ENCODE measurements at places on chromosomes 3 and 15.

DNA sequence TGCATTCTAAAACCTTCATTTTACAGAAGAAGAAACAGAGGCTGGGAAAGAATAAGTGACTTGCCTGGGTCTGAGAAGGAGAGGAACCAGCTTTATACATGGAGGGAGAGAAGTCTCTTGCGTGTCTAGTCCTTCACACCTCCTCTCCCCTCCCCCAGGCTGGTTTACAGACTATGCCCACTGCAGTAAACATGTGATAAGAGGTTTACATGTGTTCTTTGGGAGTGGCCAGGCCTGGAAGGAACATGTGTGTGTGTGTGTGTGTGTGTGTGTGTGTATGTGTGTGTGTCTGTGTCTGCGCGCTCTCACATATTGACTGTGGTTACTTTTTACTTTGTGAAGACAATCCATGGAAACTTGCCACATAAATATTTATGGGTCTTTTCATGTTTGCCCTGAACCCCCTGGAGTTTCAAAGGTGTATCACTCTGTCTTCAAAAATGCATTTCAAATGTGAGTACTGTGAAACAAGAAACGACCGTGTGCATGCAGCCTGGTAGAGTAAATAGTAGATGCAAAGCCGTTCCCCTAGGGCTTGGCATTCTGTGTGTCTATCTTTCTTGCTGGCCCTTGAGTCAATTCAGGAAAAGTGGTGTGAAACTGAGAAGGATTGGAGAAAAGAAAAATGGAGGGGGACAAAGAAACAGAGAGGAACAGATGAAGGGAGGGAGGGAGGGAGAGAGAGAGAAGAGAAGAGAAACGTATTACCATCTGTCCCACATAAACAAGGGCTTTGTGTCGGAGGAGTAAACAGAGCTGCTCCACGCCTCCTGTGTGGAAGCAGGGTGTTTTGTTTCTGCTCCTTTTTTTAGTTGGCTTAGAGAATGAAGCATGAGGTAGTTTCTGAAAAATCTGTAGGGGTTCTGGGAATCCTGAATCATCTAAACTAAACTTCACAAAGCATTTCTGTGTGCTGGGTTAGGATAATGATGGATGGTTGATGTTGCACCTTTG, 51.7 kb downstream of the CLDN11 start:
- no peak for DNase-seq

DNA sequence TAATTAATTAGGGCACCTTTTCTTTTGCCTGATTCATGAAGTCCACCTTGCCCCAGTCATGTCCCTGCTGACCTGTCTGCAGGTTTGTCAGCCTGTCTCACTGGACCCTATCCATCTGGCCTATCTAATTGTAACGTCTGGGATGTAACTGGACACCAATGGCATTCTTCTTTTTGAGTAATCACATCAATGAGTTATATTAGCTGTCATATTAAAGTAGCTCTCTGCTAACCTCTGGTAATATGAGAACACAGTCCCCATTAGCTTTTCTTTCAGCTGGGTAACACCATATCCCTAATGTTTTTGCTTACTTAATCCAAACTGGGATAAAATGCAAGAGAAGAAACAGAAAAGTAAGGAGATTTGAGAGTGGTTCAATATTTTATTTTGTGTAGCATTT, 166.2 kb upstream of the VEPH1 start:
- no peak for DNase-seq

- peak; percentile 54 for DNase-seq
Observed at GRCh38 chr3:155554777-155555451, 190.0 kb downstream of the PLCH1 start.

GRCh38 chr3:17013571-17013970, 128.8 kb downstream of the PLCL2 start:
- DNase-seq = no peak

GRCh38 chr15:28068930-28069329, 30.2 kb downstream of the OCA2 start:
- no peak for DNase-seq

DNA sequence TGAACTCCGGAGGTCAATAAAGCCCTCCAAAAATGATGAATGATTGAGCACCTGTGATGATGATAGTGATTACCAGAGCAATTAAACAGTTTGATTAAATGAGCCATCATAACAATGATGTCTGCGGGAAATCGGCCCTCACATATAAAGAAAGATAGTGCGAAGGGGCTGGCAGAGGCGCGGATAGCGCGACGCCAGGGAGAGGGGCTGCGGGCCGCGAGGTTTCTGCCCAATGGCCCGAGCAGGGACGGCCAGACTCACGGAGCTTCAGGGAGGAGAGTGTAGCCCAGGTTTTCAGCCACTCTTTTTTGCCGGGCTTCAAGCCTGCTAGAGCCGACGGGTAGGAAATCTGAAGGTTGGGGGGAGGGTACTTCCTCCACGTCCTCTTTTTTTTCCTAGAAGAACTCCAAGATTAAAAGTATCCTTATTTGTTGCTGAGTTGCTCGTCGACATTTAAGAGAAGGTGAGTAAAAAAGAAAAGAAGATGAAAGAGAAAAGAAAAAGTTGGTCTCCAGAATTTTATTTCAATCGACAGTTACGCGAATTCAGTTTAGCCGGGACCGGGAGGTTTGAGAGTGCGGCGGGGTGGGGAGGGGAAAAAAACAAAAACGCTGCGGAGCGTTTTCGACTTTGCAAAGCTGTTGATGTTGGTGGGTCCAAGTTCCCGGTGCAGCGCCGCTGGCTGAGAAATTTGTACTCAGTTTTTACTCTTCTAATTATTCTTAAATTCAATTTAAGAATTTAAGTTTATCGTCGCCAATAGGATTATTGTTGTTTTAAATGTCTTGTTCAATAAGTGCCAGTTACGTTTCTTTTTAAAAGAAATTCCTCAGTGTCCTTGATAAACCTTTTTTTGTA, 2.2 kb upstream of the MEIS2 start:
- no peak for DNase-seq

- no peak for DNase-seq
Observed at GRCh38 chr15:74168711-74169126, 4.8 kb upstream of the ISLR start.

DNA sequence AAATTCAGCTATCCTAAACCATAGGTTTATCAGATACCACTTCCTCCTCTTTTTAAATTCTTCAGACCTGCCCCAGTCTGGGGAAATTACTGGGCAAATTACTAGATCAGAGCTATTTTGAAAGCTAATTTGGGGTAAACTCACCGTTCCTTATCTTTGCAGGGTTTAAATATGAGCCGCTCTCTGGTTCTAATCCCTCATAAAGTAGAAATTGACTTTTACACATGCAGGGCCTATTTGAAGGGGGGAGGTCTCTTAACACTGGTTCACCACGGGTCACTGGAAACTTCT, 11.0 kb upstream of the MEIS2 start:
- DNase-seq = no peak

- no peak for DNase-seq
Observed at GRCh38 chr15:74229686-74230085, 6.4 kb upstream of the CCDC33 start.

- DNase-seq = no peak
Observed at GRCh38 chr15:62828364-62828763, 214.2 kb upstream of the TPM1 start.

- no peak for DNase-seq
Observed at GRCh38 chr15:66724732-66725463, 22.9 kb downstream of the SMAD6 start.

DNA sequence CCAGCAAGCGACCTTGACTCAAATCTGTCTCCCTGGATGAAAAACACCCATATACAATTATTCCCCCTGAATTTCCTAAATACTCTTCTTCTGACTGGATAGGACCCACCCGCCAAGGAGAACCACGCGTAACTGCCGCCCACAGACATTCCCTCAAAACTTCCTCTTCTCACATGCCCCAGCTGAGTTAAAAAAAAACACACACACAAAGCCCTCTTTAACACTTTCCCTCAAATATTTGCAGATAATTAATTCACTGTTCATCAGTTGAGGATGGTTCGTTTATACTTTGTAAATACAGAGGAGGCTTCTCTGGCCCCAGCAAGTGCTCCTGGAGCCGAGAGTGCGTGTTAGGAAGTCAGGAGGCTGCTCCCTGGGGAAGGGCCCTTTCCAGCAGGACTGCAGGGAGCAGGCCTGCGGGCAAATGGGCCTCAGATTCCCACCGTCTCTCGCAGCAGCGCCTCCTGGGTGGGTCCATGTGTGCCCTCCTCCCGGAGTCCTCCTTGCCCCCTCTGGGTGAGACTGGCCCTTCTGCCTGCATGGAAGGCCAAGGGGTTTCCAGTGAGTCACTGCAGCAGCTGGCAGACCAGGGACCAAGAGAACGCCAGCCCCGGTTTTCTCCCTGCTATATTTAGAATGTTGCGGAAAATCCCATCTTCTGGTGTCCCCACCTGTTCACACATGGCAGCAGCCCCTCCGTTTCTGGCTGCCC, 46.8 kb downstream of the MGLL start:
- DNase-seq = no peak

DNA sequence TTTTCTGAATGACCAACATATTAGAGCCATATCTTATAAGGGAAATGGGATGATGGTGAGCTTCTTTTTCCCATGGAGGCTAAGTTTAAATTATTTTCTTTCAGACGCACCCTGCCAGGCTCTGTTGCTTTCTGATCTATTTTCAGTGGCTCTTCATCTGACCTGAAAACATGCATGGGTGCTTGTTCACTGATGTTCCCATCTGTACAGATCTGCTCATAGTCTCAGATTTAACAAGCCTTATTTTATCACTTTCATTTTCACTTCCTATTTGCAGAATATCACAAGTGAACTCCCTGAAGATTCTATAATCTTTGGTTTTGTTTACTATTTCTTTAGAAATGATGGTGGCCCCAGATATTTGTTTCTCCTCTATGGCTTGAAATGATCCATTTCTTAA, 31.1 kb upstream of the SUCLG2 start:
- DNase-seq = no peak

DNA sequence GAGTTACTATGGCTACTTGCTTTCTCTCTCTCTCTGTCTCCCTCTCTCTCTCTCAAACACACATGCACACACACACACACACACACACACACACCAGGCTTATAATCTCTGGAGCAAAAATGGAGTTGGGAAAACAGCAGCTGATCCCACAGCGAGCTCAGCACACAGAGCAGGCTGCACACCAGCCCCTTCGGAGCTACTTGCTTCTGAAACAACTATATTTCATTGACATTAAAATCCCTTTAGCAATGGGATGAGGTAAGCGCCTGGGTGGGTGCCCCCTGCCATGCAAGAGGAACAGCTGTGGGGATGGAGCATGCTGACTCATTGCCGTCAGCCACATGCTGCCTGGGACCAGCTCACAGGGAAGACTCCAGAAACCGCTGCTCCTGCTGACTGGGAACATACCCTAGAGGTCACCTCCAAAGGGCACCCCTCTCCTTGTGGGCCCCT, 45.7 kb downstream of the B3GNT5 start:
- DNase-seq = no peak

DNA sequence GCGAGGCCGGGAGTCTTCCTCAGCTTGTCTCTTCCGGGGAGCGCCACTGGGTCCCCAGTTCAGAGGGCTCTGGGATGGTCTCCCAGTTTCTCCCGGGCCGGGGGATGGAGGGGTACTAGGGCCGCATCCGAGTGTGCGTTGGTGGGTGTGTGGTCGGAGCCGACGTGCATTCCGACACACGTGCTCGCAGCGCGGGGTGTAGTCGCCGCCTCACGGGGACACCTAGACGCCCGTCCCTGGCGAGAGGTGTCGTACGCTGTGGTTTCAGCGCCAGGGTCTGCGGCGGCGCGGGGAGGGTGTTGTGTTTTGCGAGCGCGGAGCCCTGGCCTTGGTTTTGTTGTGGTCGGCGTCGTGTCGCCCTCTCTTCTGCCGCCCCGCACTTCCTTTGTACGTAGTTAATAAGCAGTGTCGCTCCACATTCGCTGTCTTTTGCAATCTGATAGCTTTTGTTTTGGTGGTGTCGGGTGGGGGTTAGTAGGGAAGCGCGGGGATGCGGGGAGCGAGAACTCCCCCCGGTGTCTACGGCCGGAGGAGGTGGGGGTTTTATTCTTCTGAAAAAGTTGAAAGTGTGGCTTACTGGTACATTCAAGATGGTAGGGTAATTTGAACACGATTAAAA, 2.2 kb downstream of the IGF1R start:
- no peak for DNase-seq

DNA sequence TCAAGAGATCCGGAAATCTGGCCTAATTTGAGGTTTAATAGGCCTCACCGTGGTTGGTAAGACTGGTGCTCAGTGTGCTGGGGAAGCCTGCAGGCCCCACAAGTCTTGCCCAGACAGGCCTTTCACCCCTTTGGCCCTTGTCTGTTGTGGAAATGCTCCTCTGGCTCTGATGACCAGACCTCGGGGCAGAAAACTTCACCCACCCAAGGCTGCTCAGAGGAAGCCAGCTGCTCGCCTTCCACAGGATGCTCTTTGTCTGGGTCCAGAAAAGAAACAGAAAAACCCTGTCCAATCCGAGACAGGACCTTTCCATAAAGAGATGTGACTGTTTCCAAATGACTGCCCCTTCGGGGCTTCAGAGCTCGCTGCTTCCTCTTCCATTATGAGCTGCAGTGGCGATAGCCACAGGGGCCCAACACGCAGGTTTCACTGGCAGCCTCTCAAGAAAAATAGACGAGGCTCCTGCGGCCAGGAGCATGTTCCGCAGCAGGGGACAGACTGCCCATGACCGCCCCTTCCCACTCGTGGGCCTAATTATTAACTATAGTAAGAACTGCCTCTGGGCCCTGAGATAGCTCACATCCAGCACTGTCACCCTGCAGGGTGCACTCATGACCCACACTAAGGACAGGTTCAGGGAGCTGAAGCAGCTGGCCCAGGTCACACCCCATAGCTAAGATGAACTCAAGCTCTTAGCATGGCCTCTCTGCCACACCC, 6.8 kb upstream of the SNX22 start:
- no peak for DNase-seq

Data from HAP-1 (cell line).